ENCODE measurements at places on chromosomes 12 and 14.
A peak's percentile ranks its signal among the peaks of the same experiment; 100 is the strongest.

DNA sequence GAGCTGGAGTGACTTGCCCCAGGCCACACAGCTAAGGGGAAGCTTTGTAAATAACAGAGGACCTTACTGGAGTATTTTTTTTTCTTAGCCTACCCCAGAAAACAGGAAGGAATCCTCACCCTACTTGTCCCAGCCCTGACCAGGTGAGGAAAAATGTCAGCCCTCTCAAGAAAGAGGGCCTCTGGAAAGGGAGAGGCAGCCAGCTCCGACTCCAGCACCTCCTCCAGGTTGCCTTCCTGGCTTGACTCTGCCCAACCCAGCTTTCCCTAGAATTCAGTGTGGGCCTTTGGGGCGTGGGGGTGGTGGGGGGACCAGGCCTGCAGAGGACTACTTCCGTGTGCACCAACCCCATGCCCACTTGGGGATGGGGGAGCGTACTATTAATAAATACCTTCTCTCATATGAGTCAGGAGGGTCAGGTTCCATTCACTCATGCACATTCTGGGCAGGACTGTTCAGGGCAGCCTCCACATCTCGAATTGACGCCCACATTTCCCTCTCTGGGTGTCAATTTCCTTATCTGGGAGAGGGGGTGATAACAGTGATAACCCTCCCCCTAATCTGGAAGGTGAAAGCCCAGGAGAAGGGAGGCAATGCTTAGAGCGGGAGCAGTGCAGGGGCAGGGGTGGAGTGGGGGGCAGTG, 5.2 kb downstream of the RHOF start:
- DNase-seq: no peak

- DNase-seq: no peak
These were observed 825.7 kb downstream of the AACS start for GRCh38 chr12:125890971-125891370.

DNA sequence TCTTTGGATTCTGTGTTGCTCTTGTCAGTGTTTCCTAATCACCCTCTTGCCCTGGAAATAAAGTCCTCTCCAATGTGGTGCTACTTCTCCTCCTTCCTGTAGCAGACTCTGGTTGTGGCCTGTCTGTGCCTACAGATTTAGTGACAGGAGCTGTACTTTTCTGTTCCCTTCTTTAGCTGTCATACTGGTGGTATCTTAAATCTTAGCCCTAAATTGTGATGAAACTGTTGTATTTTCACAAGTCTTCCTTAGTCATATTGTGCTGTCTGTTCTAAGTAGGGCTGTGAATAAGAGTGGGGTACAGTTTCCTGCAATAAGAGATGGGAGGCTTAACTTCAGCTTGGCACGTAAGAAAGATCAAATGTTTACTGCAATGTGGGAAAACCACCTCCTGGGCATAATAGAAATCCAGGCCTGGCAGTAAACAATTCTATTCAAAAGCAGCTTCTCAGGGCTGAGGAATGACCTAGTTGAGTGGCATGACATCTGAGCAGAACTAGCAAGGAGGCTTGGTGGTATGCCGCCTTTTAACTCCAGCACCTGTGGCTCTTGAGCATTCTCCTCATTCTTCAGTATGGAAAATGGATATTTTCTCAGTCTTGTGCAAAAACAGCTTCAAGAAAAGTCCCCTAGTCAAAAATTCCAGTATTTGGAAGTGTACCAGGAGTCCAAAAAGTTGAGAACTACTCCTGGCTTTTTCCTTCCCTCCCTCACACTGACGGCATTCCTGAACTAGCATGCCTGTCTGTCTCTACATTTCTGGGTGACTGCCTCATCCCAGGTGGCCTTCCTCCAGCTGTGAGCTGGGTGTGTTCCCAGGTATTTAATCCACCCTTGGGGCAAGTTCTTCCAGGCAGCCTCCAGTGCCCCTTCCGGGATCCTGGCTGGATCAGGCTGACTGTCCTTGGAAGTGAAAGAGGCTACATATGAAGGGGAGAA, 19.5 kb downstream of the ANO6 start:
- no peak for DNase-seq

DNA sequence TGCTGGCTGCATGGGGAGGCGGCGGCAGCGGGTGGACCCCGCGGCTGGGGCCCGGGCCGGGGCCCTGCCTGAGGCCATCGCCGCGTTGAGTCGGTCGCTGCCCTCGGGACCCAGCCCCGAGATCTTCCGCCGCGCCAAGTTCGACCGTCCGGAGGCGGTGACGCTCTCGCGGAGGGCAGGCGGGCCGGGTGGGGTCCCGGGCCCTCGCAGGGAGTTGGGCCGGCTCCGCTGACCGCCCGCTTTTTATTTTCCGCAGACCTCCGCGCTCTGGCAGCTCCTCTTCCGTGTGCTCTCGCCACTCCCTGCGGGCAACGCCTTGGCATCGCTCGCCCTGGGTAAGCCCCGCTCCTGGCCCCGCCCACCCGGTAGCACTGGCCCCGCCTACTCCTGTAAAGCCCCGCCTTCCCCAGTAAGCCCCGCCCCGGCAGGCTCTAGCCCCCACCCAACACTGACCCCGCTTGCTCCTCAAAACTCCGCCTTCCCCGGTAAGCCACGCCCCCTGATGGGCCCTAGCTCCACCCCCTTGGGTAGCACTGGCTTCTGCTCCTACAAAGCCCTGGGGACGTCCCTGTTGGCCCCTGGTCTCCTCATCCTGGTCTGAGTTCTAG, 424 bp downstream of the TEDC1 start:
- DNase-seq: no peak

DNA sequence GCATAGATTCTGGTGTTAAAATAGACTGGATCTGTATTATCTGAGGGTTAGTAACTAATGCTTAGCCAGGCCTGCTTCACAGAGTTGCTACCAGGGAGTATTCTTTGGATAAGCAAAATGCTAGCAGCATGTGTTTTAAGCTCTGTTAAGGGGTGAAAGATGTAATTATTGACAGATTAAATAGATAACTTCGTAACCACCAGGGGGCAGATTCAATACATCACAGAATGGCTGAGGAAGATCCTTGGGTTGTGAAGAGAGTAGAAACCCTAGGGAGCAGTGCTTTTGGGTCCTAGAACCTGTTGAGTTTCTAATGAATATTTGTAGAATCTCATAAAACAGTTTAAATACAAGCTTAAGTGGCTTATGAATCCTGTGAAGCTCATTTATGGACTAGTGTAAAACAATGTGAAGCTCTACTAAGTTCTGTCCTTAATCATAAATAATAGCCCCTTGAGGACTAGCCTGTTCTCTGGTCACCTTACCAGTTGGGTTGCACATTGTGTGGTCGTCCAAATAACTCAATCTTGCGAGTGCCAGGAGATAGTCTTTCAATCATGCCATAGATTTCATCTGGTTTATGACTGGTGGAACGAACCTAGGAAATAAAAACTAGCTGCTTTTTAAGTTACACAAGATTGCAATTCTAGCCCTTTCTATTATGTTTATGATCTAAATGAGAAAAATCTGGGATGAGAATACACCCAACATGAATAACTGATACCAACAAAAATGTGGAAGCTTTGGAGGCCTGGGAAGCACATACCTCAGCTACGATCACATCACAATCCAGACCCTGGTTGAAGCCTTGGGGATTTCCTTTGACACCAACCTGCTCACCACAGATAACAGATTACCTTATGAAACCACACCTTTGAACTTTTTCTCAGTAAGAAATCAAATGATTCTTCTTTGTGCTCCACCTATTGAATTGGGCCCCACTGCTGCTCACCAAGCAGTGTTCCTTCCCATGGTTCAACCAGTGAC, 12.3 kb downstream of the METTL3 start:
- peak; percentile 63 for DNase-seq

- no peak for DNase-seq
These were observed 385.8 kb downstream of the MED13L start for GRCh38 chr12:115891556-115892164.

- DNase-seq: no peak
These were observed 2.2 kb downstream of the OASL start for GRCh38 chr12:121036810-121037326.

DNA sequence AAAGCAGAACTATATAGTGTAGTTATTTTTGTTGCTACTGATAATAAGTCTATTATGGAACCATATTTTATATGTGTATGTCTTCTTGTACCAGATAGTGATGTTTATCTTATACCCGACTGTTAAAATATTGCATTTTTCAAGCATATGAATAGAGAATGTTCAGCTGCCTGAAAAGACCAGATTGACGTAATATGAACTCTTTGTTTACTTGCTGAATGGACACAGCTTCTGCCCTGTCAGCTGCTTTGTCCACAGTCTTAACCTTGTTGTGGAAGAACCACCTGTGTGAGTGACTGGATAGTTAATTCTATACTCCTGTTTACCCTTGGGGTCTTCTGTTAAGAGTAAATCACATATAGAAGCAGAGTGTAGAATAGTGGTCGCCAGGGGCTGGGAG, 109.3 kb downstream of the LGR5 start:
- no peak for DNase-seq

- no peak for DNase-seq
These were observed 4.1 kb upstream of the HOXC6 start for GRCh38 chr12:54024127-54024526.

DNA sequence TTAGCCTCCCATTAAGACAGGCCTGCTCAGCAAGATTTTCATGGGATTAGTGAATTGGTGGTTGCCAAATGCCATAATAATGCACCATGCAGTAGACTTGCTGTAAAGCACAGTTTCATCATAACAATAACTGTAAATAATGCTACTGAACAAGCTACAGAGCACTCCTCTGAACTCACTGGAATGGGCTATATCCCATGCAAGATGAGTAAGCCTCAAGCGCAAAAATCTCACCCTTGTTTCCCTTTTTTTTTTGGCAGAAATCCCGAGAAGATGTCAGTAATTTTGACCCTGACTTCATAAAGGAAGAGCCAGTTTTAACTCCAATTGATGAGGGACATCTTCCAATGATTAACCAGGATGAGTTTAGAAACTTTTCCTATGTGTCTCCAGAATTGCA, 145.9 kb upstream of the HIF1A start:
- no peak for DNase-seq

Measured in SK-N-MC (cell line).